Activated CD4-positive, CD25-positive, alpha-beta regulatory T cell treated with anti-CD3 and anti-CD28 coated beads, Interleukin-2, amount 50 U/mL, for 16 hours (primary cell): ENCODE measurements at places on chromosomes 11 and 22.

DNA sequence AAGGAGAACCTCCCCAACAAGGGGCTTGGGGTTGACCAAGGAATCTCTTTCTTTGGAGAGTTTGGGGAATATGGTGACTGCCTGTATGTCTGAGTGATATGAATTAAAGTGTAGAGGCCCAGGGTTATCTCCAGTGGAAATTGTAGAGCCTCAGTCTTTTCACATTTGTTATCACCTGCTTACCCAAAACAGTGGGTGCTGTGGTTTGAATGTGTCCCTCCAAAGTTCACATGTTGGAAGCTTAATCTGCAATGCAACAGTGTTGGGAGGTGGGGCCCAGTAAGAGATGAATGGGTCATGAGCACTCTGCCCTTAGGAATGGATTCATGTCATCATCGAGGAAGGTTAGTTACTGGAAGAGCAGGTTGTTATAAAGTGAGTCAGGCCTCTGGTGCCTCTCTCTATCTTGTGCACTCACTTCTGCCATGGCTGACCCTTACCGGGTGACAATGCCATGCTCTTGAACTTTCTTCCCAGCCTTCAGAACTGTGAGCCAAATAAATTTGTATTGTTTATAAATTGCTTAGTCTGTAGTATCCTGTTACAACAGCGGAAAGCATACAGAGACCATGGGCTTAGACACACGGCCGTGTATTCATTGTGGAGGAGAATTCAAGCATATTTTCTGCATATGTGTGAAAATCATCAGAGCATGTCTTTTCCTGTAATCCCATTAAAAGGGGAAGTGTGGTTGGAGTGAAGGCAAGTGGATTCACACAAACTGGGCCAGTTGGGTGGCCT lies 114.1 kb upstream of the TBCEL start:
- DNase-seq, result no peak

DNA sequence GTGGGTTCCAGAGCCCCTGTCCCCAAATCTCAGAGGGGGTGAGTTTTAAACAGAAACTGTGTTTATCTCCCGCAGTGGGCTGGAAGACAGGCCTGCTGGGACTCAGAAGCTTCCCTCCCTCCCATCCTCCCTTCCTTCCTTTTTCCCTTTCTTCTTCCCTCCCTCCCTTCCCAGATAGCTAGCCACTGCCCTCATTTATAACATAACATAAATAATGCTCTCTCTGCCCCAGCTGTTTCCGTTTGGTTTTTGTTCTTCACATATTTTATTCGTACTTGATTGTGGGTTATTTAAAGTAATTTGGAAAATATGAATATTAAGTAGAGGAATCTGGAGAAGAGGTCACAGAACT lies 140.9 kb downstream of the TEAD1 start:
- no peak for DNase-seq

DNA sequence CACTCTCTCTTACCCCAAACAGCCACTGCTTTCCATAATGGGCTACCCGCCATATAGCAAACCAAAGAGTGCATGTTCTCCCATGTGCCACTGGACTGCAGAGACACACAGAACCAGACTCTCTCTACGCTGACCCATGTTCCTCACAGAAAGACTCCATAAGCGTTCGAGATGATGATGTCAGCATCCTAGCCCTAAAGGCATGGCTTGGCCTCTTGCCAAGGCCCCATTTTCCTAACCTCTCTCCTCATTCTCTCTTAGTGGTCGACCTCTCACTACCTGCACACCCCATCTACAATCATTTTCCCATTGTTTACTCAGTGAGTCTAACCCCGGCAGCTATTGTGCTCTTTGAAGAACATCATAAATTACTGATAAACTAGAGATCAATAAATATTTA lies 4.9 kb downstream of the NDUFC2 start:
- DNase-seq, result no peak

- no peak for DNase-seq
These were observed 6.7 kb downstream of the PLAAT2 start for GRCh38 chr11:63556404-63557013.

GRCh38 chr22:46450931-46451561 lies 86.4 kb downstream of the CELSR1 start:
- no peak for DNase-seq

GRCh38 chr11:111408789-111409727 lies 30.0 kb upstream of the POU2AF1 start:
- DNase-seq, result no peak

- peak; percentile 63 for DNase-seq
These were observed 3.3 kb upstream of the GRK2 start for GRCh38 chr11:67262731-67263675.

GRCh38 chr22:26197425-26197824 lies 28.2 kb downstream of the SEZ6L start:
- DNase-seq, result no peak

GRCh38 chr22:37229012-37229804 lies 14.9 kb downstream of the RAC2 start:
- no peak for DNase-seq

GRCh38 chr11:47917599-47918369 lies 62.6 kb upstream of the PTPRJ start:
- DNase-seq, result no peak
